ENCODE measurements at places on chromosomes 2 and 18.

DNA sequence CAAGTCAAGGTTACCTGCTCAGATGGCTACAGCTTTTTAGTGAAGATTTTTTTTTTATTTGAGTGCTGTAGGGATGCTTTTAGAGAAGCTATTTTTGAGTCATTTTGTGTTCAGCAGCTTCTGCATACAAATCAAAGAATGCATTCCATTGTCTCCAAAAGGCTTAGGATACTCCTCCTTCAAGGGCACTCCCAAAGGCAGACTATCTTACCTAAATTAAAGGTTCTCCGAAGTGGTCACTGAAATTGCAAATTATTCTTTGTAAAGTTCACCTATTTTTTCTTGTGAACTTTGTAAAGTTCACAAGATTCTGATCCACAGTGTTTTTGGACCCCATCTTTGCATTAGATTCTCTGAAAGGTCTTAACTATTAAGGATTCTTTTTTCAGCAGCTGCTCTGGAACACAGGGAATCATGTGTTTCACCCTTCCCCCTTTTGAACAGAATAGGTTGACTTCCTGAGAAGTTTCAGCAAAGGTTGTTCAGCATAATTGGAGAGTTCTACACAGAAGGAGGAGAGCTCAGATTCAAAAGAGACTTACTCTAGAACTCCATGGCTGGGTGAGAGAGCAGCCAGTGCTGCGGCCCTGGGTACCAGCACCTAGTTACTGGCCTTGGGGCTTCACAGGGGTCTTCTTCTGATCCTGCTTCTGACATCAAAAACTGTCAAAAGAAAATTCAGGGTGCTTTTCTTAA lies 14.5 kb downstream of the CLIP4 start:
- no peak for DNase-seq

DNA sequence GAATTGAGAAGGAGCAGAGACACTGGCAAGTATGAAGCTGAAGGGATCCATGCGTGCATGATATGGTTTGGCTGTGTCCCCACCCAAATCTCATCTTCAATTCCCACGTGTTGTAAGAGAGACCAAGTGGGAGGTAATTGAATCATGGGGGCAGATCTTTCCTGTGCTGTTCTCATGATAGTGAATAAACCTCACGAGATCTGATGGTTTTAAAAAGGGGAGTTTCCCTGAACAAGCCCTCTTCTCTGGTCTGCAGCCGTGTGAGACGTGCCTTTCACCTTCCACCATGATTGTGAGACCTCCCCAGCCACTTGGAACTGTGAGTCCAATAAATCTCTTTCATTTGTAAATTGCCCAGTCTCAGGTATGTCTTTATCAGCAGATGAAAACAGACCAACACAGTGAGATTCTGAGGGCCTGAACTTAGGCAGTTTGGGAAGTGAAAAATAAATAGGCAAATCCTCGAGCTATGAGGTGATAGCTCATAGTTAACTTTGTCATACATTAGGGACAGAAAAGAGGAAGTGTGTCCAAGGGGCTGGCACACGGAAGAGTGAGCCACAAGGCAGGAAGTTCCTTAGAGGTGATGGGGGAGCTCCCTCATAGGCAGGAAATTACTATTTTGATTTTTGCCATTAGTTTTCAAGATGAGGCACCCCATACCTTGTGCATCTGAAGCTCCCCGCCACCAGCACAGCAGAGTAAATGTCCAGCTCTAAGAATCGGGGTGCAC lies 658.8 kb upstream of the ID2 start:
- no peak for DNase-seq

- no peak for DNase-seq
Measured at GRCh38 chr2:119028327-119029174, 86.6 kb downstream of the MARCO start.

DNA sequence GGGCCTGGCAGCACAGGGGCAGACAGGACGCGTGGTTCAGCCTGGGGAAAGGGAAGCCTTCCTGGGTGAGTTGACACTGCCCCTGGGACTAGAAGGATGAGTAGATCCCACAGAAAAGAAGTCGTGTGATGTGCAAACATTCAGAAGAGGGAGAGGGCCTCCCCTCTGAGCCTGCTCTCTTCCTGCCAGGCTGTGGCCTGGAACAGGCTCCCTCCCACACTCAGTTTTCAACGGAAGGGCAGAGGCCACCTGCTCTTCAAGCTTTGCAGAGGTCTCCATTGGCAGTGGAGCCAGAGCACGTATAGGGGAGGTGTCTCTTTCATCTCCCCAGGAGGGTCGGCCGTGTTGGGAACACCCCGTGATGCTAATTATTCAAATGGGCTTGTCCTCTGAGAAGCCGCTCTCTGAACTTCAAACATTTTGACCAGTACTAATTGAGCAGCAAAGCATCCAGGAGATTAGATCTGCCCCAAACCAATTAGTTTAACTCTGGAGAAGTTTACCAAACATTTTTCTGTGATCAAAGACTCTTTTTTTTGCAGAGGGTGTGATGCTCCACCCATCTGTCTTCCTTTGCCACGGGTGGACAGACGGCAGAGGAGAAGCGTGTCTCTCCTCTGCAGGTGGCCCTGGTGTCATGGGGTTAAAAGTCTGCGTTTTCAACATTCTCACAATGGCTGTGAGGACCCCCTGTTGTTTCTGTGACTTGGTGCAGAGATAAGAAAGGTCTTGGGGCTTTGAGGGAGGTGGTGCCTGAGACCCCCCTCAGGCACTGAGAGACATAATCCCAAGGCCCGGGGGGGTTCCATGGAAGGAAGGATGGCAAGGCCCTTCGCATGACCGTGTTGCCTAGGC lies 29.5 kb upstream of the ODC1 start:
- DNase-seq: no peak

DNA sequence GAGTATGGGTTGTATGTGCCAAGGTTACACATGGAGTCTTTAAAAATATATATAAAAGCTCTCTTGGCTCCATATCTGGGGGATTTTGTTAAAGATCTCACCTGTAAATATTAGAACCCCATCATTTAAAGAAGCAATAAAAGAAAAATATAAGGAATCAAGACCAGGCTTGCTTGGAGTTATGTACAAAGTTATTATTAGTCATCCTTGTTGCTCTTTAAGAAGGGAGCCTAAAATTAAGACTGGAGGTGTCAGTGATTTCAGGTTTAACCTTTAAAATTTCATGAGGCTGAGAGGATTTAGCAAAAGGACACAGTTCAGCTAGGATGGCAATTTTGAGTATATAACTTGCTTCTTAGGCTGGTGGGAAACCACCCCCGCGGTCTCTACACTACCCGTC lies 181.4 kb downstream of the SETBP1 start:
- DNase-seq: no peak

DNA sequence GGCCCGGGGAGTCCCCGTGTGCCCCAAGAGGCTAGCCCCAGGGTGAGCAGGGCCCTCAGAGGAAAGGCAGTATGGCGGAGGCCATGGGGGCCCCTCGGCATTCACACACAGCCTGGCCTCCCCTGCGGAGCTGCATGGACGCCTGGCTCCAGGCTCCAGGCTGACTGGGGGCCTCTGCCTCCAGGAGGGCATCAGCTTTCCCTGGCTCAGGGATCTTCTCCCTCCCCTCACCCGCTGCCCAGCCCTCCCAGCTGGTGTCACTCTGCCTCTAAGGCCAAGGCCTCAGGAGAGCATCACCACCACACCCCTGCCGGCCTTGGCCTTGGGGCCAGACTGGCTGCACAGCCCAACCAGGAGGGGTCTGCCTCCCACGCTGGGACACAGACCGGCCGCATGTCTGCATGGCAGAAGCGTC lies 16.9 kb upstream of the FAHD2A start:
- no peak for DNase-seq

DNA sequence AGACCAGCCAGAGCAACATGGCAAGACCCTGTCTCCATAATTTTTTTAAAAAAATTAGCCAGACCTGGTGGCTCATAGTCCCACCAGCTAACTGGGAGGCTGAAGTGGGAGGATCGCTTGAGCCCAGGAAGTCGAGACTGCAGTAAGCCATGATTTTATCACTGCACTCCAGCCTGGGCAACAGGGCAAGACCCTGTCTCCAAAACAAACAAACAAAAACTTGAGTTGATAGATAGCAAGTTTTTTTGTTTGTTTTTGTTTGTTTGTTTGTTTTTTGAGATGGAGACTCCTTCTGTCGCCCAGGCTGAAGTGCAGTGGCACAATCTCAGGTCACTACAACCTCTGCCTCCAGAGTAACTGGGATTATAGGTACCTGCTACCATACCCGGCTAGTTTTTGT lies 18.8 kb downstream of the RELCH start:
- DNase-seq: no peak

- no peak for DNase-seq
Measured at GRCh38 chr2:86364894-86365293, 27.5 kb upstream of the REEP1 start.

GRCh38 chr2:102368461-102369109 lies 13.0 kb downstream of the IL18R1 start:
- no peak for DNase-seq
